Forelimb muscle (tissue), 1 donor: ENCODE measurements at places on chromosomes 12 and 14.

DNA sequence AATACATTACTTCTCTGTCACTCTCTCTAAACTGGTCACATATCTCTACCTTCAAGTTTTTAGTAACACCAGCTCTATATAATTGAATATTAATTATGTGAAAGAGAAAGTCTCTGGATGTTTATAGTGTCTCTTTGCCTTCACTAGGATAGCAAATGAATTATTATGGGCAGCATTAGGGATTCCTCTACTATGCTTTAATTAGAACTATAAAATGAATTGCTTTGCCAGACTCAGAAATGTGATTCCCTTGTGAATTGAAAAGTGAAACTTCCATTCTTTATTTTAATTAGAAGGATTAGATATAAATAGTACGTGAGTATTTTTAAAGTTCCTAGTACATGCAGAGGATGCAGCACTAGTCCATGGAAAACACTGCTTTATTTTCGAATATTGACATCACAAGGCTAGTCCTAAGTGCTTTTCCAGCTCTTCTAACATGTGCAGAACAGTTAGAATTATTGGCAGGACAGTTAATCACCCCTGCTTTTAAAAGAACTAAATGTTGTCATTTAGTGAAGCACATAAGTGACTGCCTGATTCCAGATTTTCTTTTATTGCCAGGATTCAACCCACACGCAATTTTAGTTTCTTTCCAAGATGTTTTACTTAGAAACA lies 23.0 kb upstream of the REP15 start:
- DNase-seq: peak; percentile 60

- DNase-seq: no peak
Observed at GRCh38 chr12:3420693-3421092, 70.3 kb upstream of the PRMT8 start.

DNA sequence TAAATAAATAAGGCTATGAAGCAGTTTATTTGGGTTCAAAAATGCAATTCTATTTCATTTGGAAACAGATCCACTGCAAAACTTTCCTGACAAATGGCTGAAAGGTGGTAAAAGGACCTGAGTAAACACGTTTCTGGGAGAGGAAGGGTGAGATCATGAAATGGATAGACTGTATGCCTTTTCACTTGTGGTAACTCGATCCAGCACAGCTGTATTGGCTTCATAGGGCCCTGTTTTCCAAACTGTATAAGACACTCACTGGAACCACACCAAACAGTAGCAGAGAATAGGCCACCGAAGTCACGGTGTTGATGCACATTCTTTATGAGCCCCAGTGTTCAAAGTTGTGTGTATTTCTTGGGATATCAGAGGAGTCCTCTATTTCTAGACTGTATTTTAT lies 325.2 kb upstream of the DIO2 start:
- no peak for DNase-seq

DNA sequence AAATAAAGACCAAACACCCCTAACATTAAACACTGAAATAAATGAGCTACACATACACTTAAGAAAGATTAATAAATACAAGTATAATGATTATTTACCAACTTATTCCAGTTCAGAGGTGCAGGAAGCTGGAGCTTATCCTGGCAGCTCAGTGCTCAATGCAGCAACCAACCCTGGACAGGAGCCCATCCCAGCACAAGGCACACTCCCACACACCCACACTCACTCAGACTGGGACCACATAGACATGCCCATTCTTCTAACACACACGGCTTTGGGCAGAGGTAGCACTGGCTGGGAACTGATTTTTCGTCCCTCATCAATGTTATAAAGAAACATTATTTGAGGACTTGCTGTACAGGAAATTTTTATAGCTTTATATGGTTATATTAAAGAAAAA lies 797.4 kb downstream of the RPS29 start:
- no peak for DNase-seq

- DNase-seq: no peak
Observed at GRCh38 chr14:68384881-68385280, 408.0 kb downstream of the ZFP36L1 start.

- no peak for DNase-seq
Observed at GRCh38 chr12:44362947-44363346, 513.2 kb downstream of the NELL2 start.

DNA sequence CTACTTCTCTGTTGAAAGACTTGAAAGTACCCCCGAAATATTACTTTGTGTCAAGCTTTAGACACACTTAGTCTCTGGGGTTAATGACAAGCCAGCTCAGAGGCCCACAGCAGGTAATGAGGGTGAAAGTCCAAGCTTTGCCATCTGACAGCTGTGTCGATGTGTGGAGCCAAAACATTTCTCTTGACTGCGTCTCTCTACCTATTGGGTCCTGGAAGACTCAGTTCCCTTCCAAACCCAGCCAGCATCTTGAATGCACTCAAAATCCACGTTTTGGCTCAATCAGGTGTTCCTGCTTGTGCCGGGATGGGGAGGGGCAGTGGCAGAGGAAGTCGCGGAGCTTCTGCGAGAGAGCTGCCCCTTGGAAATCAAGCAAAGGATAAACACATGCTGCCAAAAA lies 3.2 kb downstream of the PLXNC1 start:
- DNase-seq: no peak

GRCh38 chr12:51421266-51421884 lies 3.3 kb upstream of the SLC4A8 start:
- DNase-seq: peak; percentile 49

- DNase-seq: no peak
Observed at GRCh38 chr14:61003571-61003970, 22.5 kb downstream of the SLC38A6 start.

- DNase-seq: no peak
Observed at GRCh38 chr14:34111953-34112352, 161.1 kb upstream of the EGLN3 start.

- DNase-seq: no peak
Observed at GRCh38 chr14:54300881-54301280, 95.9 kb upstream of the CDKN3 start.

- DNase-seq: no peak
Observed at GRCh38 chr14:75238756-75239455, 39.7 kb upstream of the FOS start.

DNA sequence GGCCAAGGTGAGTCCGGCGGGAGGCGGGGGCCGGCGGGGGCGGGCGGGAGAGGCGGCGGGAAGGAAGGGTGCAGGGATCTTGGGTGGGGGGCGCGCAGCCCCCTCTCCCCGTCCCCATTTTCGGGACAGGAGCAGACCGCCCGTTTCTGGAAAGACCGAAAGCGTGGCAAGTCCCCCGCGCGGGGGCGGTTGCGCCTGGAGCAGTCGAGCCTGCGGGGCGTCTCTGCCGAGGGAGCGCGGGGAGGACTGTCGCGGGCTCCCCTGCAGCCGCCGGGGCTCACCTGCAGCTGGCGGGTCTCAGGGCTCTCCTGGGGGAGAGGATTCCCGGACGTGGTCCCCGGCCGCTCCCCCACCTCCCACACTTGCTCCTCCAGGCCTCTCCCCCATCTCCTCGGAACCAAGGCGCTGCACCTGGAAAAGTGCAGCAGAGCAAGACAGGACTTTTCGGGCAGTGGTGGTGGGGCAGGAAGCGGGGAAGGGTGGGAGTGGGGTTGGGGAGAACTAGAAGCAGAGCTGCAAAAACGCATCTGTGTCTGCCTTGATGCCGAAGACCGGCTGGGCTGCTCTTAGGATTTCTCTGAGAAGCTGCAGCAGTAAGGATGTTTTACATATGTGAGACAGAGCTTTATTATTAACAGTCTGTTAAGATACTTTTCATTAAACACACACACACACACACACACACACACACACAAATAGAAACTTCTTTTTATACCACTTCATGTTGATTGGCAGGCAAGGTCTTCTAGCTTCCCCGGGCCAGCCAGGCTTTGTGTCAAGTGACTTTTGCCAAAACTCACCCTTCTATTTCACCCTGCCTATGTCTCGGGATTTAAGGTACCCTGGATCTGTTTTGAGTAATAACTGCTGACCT lies 677 bp downstream of the C12orf75 start:
- DNase-seq: no peak

- DNase-seq: no peak
Observed at GRCh38 chr12:68967046-68967445, 34.1 kb upstream of the CPM start.

DNA sequence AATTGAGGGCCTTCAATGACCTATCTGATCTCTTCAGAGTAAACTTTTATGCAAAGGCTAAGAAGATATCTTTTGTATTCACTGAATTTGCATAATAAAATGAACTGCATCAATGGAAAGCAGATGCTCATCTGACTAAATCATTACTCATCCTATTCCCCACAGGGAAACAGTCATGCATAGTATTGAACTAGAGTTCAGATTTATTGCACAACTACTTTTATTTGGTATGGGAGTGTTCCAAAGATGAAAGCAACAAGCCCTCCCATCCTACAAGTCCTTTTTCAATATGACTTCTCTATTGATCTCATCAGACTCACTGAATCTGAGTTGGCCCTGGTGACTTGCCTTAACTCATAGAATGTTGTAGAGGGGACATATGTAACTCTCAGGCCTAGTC lies 159.8 kb downstream of the KITLG start:
- DNase-seq: peak; percentile 69

DNA sequence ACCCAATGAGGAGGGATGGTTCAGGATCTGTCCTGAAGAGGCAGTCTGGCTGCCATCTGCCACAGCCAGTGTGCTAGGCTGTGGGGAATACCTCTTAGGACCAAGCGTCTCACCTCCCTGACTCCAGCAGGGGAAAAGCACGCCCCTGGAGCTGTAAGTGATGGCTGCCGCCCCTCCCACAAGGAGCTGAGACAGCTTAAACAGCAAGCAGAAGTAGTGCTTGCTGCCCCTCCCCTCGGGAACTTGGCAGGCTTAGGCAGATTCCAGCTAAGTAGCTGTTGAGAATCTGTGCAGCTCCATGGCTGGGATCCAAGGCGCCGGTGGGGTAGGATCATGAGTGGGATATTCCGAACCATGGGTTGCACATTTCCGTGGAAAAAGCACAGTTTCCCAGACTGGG lies 360.4 kb upstream of the MDGA2 start:
- DNase-seq: no peak

DNA sequence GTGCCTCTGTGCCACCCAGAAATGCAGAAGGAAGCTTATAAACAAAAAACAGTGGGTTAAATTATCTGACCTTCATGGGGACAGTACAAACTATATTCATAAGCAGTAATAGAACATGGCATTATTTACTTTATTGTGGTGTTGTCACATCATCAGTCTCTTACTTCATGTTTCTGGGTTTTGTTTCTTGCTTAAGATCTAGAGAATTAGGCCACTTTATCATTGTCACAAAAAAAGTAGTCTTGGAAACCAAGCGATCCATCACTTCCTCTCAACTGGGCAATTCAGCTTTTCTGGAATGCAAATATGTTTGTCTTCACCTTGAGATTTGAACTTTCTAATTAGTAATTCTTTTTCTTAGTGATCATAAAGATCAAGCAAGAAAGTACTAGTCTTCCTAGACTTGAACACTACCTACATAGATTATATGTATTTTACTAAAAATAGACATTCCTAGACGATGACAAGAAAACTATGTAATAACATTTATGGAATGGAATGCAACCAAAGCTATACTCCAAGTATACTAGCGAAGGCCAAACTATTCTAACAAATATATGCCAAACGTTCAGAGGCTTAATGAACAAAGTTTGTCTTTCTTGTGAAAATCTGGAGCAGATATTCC lies 363.4 kb downstream of the DAD1 start:
- no peak for DNase-seq

GRCh38 chr14:89849931-89850330 lies 104.6 kb downstream of the EFCAB11 start:
- no peak for DNase-seq

DNA sequence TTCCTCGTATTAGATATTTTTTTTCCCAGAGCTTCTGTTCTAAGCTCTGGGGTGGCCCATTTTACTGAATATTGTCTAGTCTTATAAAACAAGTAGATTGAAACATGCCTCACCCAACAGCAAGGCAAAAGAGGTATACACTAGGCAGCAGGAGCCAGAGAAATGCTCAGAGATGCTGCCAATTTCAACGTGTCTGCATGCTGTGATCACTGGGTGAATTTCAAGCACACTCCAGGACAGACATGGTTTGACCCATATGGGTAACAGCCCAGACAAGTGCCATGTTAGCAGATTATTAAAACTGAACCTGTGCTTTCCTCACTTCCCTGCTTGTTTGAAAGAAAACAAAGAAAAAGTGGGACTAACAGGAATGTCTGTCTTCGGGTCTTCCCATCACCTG lies 321.3 kb downstream of the MED13L start:
- DNase-seq: no peak

GRCh38 chr12:69553628-69554248 lies 31.5 kb upstream of the CCT2 start:
- DNase-seq: no peak

- no peak for DNase-seq
Observed at GRCh38 chr12:56719056-56719455, 6.0 kb downstream of the NACA start.

DNA sequence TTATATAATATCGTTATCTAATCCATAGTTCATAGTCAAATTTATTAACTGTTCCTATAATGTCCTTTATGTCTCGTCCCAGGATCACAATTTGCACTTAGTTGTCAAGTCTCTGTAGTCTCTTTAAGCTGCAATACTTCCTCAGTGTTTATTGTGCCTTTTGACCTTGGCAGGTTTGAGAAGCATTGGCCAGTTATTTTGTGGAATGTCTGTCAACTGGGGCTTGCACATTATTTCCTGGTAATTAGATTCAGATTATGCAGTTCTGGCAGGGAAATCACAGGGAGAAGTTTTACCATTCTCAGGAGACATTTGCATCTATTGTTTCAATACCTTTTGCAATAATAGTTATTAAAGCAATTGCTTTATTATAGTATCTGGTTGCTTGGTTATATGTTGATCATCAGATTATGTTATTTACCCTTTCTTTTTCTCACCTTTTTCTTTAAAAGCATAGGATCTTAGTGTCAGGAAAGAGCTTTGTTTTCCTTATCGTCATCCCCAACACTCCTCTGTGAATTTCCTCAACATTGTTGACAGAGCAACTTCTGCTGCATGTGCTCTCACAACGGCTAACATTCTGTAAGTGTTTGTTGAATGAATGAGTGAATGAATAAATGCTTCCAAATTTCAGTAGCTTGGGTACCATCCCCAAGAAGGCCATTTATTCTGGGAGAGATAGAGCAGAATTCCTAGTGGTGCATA lies 3.7 kb upstream of the ART4 start:
- no peak for DNase-seq

DNA sequence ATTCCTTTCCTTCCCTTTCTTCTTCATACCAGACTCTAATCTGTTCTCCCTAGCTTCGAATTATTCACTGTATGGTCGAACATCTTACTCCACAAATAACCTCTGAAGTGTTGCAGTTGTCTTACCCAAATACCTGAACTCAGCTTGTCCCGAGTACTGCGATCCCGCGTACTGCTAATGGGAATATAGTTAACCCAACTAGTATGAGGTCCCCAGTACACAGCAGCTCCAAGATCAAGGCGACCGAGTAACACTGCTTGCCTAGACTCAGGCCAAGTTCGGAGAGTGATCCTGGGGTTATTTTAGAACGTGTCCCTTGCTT lies 462 bp upstream of the ETNK1 start:
- DNase-seq: no peak

- DNase-seq: no peak
Observed at GRCh38 chr14:99284254-99285004, 12.4 kb upstream of the BCL11B start.

- DNase-seq: no peak
Observed at GRCh38 chr12:132308853-132309595, 20.4 kb downstream of the GALNT9 start.
